ENCODE measurements at places on chromosomes 6 and 20.

DNA sequence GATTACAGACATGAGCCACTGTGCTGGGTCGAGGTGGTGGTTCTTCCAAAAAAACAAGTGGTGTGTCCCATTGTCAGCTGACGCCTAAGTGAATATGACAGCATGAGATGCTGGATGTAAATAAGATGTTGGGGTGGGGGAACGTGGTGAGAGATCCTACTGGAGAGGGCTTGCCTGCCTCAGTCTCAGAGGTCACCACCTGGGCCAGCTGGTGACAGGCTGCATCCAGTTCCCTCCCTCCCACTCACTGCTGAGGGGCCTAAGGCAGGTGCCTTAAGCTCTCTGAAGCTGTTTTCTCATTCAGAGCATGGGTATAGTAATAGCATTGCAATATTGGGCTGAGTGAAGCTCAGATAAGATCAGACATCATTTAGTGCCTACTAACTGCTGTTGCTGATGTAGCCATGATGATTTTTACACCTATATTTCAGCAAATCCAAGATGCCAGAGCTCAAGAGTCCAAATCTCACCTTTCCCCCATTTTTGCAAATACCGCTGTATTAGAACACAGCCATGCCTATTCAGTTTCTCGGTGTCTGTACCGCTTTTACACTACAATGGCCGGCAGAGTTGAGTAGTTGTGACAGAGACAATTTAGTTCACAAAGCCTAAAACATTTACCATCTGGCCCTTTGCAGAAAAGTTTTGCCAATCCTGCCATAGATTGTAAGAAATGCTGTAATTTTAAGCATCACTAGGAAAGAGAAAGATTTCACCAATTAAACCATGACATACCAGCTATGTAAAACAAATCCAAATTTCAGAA is 171.3 kb downstream of the ANKRD60 start:
- no peak for DNase-seq

DNA sequence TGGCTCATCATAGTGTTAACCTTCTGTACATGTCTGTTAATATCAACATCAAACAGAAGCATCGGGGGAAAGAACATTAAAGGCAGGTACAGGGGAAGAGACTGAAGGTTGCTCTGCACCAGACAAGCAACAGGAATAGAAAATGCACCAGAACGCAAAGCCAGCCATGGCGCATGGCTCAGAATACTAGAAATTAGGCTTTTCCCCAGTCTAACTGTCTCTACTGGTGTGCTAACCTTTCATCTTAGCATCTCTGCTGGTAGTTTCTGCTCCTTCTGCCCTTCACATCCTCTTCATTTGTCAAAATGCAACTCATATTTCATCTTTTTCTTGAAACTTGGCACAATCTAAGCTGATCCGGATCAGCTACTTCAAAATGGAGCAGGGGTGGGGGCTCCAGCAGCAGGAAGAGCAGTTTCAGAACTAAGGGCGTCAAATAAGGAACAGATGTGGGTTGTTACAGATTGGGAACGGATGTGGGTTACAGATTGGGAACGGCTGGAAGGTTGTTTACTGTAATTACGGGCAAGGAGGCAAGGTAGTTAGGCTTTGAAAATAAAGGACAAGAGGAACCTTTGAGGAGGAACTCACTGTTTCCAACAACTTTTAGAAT is 13.1 kb upstream of the RNASET2 start:
- no peak for DNase-seq

GRCh38 chr6:134549854-134550253 is 231.9 kb upstream of the SGK1 start:
- DNase-seq = no peak

DNA sequence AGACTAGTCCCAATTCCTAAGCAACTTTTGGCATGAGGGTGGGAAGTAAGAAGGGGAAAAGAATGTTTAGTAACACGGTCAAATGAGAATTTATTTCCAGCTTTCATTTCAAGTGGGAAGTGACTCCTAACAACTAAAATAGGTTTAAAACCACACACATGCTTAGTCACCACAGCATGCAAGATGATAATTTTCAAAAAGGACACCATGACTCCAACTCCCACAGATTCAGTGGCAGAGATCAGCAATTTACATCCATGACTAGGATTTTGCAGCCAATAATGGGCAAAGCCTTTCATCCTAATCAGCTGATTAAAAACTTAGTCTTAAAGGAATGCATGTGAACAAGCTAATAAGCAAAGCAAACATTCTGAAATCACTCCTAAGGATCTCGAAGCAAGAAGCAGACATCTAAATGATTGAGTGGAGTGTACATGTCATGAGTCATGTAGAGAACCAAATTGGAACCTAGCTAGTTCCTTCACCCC is 48.1 kb upstream of the GCLC start:
- no peak for DNase-seq

DNA sequence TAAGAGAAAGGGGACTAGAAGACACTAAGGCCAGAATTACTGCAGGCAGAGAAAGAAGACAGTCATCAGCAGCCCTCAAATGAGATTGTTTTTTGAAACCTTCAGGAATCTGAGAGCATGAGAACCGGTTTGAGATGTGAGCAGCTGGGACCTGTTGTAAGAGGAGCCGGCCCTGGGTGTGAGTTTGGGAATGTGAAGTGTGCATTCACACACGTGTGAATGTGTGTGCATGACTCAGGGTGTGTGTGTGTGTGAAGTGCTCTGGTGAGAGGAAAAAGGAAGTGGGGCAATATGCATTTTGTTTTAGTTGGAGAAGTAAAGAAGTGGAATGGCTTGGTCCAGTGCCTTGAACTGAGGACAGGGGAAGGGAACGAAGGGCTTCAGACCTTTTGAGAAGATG is 4.3 kb downstream of the SCUBE3 start:
- no peak for DNase-seq

- DNase-seq = no peak
These were observed 49.1 kb downstream of the TTI1 start for GRCh38 chr20:37984018-37984785.

- DNase-seq = no peak
These were observed 43.5 kb upstream of the EPB41L1 start for GRCh38 chr20:36110994-36111393.
